ENCODE measurements at places on chromosomes 5 and 9.

- ATAC-seq, result no peak
These were observed 15.9 kb downstream of the TLR4 start for GRCh38 chr9:117720066-117720465.

- no peak for ATAC-seq
These were observed 333.9 kb upstream of the SEMA6A start for GRCh38 chr5:116908537-116908936.

DNA sequence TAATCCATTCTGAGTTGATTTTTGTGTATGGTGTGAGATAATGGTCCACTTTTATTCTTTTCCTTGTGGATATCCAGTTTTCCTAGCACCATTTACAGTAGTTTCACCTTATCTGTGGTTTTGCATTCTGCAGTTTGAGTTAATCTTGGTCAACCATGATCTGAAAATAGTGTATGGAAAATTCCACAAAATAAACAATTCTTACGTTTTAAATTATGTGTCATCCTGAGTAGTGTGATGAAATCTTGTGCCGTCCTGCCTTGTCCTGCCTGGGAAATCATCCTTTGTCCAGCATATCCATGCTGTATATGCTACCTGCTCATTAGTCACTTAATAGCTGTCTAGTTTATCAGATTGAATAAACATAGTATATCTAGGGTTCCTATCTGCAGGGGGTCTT, 42.1 kb downstream of the CDC42SE2 start:
- ATAC-seq, result no peak

DNA sequence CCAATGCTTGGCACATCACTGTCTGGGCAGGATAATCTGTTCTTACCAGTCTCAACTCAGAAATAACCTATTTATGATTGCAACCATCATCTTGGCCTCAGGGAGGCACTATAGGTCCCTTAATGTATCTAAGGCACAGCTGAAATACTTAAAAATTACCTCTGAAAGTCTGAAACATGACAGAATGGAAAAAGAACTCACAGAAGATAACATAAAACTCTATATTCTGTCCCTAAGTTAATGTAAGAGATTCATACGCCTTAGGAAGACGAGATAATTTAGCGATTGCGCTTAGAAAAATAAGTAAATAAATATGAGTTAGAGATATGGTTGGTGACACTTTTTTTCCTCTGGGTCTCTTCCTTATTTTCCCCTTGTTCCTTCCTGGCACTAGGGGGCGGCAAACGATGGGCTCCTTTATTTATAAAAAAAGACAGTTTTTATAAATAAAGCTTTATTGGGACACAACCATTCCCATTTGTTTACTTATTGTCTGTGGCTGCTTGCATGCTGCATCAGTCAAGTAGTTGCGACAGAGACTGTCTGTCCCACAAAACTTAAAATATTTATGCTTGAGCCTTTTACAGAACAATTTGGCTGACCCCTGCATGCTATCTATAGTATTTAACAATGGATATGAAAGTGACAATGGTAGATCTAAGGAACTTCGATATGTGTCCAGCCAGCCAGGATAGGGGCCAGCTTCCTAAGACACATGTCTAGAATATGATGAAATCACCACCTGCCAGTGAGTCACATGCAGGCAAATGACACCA, 79.6 kb downstream of the PDE4D start:
- ATAC-seq, result peak; percentile 50

- no peak for ATAC-seq
These were observed 117.4 kb upstream of the GPR151 start for GRCh38 chr5:146633323-146633764.

GRCh38 chr5:108432024-108432423, 50.1 kb upstream of the FBXL17 start:
- no peak for ATAC-seq

DNA sequence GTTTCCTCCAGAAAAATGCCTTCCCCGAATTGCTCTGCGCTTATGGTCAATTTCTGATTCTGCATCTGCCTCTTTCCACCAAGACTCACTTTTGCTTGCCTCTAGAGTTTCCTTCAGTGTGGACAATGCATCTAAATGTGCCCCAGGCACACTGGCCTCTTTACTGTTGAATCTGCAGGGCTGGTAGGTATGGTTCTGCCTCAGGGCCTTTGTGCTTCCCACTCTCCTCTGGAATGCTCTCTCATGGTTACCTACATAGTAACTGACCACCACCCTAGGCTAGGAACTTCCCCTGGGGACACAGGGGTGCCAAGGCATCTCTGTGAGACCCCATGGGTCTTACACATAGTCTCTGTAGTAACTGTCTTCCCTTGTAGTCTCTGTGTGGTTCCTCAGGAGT, 1258.6 kb downstream of the CDH12 start:
- no peak for ATAC-seq

DNA sequence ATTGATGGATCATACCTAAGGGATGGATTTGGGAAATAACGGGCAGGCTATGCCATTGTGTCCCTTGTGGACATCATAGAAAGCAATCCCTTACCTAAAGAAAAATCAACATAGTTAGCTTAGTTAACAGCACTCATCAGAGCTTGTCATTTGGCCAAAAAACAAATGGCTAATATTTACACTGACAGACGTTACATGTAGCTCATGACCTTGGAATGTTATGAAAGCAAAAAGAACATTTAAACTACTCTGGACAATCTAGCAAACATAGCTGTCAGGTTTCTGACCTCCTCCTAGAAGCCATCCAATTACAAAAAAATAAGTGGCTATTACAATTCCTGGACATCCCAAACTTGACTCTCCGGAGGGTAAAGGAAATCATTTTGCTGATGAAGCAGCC, 23.8 kb downstream of the TMEM232 start:
- no peak for ATAC-seq

- ATAC-seq, result no peak
These were observed 637.2 kb upstream of the NUDT12 start for GRCh38 chr5:104199771-104200170.

- ATAC-seq, result no peak
These were observed 213.3 kb downstream of the CDK5RAP2 start for GRCh38 chr9:120366644-120367019.

DNA sequence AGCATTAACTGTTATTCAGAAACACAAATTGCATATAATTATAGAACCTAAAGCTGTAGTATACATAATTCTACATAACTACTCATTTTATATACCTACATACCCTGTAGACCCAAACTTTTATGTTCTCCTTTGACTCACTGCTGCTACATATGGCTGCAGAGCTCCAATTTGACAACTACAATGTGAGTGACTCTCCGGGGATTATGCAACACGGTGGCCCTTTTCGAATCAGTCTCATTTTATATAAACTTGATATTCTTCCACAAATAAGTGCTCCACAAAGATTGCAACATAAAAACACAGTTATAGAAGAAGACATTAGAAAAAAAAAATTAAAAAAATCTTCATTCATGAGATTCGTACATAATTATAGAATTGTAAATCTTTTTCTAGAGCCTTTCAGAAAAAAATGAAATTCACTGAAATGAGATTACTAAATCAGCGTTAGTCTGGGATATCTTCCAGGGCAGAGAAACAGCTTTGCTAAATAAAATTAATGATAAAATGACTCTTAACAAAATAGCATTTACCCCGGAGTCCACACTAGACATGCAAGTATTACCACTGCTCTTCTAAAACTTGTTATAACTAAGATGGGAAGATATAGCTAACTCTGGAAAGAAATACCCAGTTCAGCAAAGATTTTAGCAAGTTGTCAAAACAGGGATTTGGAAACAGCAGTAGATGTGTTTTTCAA, 52.6 kb downstream of the SRFBP1 start:
- no peak for ATAC-seq

GRCh38 chr9:105672711-105673234, 10.5 kb downstream of the TAL2 start:
- ATAC-seq, result no peak

- ATAC-seq, result peak; percentile 60
These were observed 68.3 kb downstream of the HMGCR start for GRCh38 chr5:75405296-75405695.

DNA sequence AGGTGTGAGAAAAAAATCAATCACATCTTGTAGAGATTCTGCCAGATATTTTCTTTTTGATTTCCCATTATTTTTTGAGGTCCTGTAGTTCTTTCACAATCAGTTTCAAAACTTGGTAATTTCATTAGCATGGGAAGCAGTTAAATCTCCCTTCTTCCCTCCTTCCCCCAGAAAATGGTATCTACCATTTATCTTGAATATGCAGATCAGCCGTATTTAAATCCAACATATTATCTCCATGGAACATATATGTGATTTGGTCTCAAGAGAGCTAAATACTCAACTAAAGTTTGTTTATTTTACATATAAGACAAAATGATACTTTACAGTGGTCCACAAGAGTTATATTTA, 1034.8 kb downstream of the CDH12 start:
- no peak for ATAC-seq

DNA sequence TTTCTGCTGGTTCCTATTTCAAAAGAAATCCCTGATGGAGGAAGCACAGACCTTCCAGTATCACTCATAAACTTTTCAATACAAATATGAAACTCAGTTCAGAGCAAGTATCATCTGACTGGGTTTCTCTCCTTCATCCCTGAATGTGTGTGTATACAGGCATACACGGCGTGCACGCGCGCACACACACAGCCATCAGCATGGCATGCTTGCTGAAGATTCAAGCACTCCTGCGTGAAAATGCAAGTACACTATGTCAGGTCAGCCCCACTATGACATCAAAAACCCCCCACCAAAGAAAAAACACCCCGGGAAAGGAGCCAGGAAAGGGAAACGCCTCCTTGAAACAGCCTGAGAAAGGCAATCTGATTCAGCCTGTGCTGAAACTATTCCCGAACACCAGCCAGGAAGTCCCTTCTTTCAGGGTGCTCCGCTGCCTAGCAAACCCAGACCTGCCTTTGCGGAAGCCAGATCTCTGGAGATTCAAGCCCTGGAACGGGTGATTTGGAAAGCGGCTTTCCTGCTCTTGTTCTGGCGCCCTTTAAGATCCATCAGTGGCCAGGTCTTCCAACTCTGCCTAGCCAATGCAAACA, 831 bp downstream of the KLHL3 start:
- peak; percentile 13 for ATAC-seq

DNA sequence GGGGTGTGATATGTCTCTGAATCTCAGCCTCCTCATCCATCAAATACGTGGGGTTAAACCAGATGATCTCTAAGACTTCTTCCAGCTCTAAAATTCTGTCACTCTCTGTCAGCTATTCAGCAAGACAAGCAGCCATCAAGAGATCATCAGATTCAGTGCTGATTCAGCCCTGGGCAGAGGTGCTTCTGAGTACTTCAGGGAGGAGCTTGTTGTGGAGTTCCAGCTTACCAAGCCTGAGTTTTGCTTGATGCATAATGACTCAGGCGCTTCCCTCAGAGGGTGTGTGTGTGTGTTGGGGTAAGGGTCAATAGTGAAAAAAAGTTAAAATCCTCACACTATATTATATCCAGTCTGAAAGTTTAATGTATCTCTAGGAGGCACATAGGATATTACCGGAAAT, 29.6 kb upstream of the TAF1L start:
- no peak for ATAC-seq

- ATAC-seq, result peak; percentile 13
These were observed 1.1 kb downstream of the RELL2 start for GRCh38 chr5:141637767-141638419.

GRCh38 chr9:122031776-122032175, 61.3 kb downstream of the TTLL11 start:
- no peak for ATAC-seq

DNA sequence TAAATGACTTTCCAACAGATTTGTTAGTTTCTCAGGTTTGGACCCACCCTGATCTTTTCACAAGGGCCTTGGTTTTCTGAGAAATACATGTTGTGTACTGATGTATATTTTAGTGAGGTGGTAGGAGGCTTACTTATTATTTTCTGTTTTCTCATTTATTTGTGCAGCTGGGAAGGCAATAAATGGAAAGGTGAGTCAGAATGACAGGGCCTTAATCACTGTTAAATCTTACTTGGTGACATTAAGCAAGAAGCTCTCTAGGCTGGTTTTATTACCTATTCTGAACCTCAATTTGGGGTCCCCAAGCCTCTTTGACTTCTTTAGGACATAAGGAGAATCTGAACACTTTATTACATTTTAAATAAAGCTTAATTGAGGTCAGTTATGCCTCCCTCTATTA, 214.0 kb upstream of the DAB2 start:
- no peak for ATAC-seq

DNA sequence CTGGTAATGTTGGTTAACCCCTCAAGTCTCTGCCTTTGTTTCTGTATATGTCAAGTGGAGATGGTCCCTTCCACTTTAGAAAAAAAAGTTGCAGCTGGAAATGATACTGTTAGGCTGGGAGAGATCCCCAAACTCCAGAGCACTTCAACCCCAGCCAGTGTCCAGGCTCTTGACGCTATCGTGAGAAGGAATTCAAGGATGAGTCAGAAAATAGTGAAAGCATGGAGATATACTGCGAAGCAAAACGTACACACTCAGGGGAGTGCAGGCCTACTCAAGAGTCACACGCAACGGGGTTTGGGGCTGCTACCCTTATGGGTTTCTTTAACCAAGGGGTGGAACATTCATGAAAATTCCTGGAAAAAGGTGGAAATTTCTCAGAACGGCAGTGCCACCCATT, 24.9 kb downstream of the KCNV2 start:
- ATAC-seq, result no peak

- ATAC-seq, result no peak
These were observed 43.4 kb downstream of the DUSP1 start for GRCh38 chr5:172727551-172727950.

GRCh38 chr9:117744856-117745389, 40.7 kb downstream of the TLR4 start:
- ATAC-seq, result no peak

GRCh38 chr5:116446356-116447005, 128.1 kb downstream of the SEMA6A start:
- ATAC-seq, result no peak

- ATAC-seq, result no peak
These were observed 143.3 kb downstream of the SEC61B start for GRCh38 chr9:99365233-99365980.

- ATAC-seq, result no peak
These were observed 2.7 kb downstream of the SLC34A3 start for GRCh38 chr9:137233143-137233980.

DNA sequence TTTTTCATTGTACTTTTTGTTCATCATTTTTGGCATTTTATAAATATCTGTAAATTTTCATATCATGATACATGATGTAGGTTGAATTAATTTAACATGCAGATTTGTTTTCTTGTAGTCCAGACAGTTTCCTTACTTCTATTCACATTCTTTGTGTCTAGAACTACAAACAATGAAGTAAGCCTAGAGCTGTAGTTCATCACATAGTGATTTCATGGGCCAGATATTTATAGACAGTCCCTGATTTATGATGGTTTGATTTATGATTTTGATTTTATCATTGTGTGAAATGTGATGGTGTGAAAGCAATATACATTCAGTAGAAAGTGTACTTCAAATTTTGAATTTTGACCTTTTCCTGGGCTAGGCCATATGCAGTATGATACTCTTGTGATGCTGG, 139.0 kb downstream of the ARHGEF28 start:
- no peak for ATAC-seq

GRCh38 chr5:83133797-83134196, 56.5 kb downstream of the XRCC4 start:
- no peak for ATAC-seq

- no peak for ATAC-seq
These were observed 128.2 kb upstream of the HAND1 start for GRCh38 chr5:154606246-154606645.
